ENCODE measurements at places on chromosomes 3 and 15.

DNA sequence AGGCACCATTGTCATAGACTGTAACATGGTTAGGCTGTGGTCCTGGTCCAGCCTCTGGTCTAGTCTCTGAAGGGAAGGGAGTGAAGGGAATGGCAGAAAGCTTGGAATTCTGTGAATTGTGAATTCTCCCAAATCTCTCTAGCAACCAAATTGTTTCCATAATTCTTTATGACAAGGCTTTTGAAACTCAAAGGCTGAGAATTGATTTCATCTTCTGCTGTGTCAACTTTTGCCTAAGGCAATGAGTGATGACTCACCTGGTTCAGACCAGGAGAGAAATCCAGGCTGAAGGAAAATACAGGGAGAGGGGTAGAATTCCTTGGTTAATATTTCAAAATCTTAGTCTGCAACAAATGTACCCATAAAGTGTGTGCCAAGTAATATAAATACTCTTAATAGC, 82.6 kb upstream of the ADPGK start:
- no peak for DNase-seq

DNA sequence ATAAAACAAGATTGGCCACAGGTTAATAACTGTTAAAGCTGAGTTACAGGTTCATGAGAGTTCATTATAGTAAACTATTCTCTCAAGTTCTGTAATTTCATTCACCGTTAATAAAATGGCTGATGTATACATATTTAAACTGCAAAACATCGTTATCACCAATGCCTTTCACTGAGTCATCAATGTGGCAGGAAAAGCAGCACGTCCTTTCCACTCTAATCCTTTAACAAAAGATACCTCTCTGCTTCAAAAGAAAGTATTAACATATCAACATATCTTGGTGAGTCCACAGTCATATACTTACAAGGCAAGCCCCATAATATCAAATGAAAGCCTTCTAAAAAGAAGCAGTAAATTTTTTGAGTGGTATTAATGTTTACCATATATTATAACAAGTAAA, 54.5 kb downstream of the UACA start:
- DNase-seq: no peak

- no peak for DNase-seq
Measured at GRCh38 chr3:66457252-66457651, 43.6 kb downstream of the LRIG1 start.

- DNase-seq: no peak
Measured at GRCh38 chr15:90037961-90038631, 37.0 kb downstream of the ZNF710 start.

- no peak for DNase-seq
Measured at GRCh38 chr15:65521350-65521749, 3.9 kb upstream of the DPP8 start.

DNA sequence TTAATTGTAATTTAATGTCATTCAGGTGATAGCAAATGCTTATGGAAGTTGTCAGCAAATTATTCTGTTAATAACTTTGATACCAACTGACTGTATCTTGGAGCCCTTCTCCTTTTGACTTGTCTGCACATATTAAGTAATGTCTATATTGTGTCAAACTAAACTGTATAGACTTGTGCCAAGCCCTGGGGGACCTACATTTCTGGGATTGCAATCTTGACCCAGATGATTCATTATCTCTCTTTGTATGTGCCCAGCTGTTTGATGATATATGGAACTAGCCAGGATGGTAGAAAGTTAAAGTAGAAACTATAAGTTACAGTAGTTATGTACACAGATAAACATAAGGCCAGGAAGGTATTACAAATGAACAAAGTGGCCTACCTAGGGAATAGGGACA, 402.8 kb upstream of the RARB start:
- no peak for DNase-seq

DNA sequence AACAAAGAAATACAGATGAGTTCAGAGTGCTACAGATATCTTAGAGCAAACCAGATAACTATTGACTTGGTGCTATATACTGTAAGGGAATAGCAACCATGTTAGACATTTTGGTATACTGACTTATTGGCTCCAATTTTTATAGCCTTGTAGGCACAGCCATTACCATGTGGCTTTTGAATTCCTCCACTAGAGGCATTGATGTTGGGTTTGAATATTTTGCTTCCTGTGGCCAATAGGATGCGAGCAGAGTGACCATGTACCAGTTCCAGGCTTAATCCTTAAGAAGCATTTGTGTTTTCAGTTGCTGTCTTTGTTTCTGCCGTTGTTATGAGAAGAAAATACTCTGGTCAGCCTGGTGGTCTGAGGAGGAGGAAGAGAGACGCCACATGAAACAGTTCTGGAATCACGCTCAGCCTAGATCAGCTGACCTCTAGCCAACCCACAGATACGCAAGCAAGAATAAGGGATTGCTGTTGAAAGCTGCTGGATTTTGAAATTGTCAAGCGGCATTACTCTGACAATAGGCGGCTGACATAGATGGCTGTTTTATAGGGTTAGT, 109.4 kb upstream of the TNIK start:
- DNase-seq: no peak

GRCh38 chr15:33374226-33374914, 63.6 kb downstream of the RYR3 start:
- DNase-seq: no peak

- DNase-seq: no peak
Measured at GRCh38 chr3:141557961-141558706, 71.3 kb downstream of the RASA2 start.

GRCh38 chr15:101170568-101171350, 81.1 kb downstream of the CHSY1 start:
- no peak for DNase-seq

DNA sequence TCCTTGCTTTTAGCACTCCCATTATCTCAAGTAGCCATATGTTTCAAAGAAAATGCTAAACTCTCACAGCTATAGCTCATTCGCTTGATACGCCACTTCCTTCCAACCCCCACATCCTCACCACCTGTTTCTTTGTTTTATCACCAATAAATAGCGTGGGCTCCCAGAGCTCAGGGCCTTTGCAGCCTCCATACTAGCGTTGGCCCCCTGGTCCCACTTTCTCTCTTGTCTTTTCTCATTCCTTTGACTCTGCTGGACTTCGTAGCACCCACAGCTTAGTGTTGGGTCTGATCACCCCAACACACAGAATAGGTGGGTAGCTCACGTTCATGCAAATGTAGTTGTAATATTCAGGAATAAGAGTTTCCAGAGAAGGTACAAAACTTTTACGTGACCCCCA, 4.1 kb upstream of the GPD1L start:
- no peak for DNase-seq

- DNase-seq: no peak
Measured at GRCh38 chr3:55160241-55160983, 232.6 kb upstream of the LRTM1 start.

DNA sequence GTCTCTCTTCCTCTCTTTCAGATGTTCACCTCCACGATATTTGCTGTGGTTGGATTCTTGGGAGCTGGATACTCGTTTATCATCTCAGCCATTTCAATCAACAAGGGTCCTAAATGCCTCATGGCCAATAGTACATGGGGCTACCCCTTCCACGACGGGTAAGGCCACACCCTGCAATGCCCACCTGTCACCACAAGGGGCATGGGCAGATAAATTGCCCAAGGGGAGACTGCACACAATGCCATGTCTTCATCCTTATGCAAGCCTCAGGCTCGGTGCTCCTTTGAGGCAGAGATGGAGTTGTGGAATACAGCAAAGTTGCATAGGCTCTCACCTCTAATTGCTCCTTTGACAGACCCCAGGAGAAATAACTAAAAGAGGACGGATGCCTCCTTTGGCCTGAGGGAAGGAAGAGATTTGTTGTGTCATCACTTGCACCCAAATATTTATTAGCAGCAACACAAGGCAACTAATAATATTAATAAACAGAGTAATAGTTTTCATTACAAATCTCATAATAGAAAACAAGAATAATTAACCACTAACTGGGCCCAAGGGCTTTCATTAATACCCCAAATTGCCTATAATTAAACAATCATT, 13.2 kb downstream of the TM4SF4 start:
- no peak for DNase-seq

Data from NCI-H1930 (cell line).